ENCODE measurements at places on chromosomes 3 and 15.

DNA sequence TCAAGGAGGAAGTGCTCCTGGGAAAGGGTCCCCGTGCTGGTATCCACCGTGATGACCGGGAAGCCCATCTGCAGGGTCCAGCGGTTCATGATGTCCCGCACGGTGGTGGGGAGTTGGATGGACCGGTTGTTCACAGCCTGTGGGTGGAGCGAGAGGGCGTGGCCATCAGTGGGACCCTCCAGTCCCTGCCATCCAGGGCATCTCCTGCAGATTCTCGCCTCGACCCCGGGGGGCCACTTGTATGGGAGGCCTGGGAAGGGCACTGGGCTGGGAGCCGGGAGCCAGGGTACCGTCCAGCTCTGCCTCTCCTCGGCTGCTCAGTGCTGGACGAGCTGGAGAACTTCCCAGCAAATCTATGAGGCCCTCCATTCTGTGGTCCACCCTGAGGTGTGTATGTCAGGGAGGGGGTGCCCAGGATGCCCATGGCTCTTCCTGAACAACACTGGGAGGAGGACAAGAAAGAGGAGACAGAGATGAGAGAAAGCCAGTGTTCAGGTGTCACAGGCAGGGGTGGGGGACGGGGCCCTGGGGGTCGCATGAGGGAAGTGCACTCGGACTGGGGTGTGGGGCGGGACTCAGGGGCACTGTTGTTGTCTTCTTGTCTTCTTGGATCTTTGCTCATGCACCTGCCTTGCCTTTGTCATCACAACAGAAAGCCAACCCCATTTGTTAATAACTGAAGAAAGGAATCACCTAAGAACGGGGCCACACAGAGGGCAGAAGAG is 13.0 kb downstream of the ANPEP start:
- no peak for DNase-seq

DNA sequence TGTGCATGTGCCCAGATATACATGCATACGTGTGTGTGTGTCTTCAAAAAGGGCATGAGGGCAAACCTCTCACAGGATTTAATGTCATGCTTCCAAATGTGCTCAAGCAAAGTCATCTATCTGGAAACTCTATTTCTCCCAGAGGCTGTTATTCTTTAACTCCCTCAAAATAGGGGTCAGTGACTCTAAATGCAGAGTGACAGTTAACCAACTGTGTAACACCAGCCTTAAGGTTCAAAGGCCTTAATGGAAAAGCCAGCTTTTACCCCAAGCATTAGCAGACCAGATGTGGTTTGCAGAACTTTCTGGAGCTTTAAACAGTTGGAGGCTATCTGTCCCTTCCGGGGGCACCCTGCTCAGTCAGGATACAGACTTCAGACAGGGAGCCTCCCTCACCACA is 70.4 kb upstream of the SLC7A14 start:
- DNase-seq = no peak

GRCh38 chr3:139945942-139946341 is 11.0 kb downstream of the CLSTN2 start:
- DNase-seq = no peak

GRCh38 chr3:151926956-151927355 is 53.5 kb downstream of the SUCNR1 start:
- no peak for DNase-seq

DNA sequence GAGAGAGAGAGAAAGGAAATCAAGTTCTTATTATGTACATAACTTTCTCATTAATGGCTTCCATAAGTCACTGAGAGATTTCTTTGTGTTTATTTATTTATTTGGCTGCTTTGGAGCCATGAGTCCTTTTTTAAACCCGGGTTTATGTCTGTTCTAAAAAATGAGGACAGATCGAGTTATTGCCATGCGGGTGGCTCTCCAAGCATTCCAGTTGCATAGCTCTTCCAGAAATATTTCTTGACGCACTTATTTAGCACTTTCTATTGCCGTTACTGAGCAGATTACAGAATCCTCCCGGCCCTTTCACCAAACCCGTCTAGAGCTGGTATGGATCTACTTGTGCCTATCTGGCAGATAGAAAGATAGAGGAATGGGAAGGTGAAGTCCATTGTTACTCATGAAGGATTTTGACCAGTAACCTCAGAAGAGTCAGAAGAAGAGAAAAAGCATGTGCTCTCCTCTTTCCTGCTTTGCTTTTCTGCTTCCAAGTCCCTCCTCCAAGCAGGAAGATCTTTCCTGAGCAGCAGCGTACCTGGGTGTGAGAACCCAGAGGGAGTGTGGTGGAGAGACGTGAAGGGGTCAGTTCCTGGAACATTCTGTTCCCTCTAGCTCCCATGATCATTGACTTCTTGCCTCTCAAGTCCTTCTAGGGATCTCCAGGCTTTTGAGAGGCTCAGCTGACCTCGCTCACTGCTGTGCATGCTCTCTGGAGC is 112.8 kb downstream of the LPP start:
- DNase-seq = no peak

All from NCI-H526 (cell line).